ENCODE measurements at places on chromosomes 1 and 21.

GRCh38 chr21:37281579-37281978 is 14.4 kb upstream of the VPS26C start:
- DNase-seq: no peak

DNA sequence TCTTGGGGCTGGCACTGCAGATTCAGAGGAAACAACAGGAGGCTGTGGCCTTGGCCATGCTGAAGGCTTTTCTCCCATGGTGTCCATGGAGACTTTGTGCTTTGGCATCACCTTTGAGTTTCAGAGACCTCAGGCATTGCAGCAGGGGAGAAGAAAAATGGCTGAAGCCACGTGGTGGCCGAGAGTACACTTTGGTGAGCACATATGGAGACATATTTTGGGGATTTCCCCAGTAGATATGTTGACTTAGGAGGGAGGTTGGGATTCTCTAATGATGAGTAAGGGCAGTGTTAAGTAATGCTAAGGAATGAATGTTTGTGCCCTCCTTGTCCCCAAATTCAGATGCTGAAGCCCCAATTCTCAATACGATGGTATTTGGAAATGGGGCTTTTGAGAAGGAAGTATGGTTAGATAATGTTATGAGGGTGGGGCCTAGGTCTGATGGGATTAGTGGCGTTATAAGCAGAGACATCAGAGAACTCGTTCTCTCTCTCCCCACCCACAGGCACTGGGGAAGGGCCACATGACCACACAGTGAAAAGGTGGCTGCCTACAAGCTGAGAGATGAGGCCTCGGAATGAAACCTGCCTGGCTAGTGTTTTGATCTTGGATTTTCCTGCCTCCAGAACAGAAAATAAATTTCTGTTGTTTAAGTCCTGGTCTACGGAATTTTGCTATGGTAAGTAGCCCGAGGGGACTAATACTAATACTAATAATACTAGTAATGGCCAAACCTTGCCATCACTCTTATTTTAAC is 98.6 kb downstream of the TBX19 start:
- no peak for DNase-seq

- DNase-seq: no peak
These were observed 7.6 kb downstream of the CLSTN1 start for GRCh38 chr1:9816199-9816598.

- DNase-seq: no peak
These were observed 647 bp downstream of the DESI2 start for GRCh38 chr1:244653439-244654107.

DNA sequence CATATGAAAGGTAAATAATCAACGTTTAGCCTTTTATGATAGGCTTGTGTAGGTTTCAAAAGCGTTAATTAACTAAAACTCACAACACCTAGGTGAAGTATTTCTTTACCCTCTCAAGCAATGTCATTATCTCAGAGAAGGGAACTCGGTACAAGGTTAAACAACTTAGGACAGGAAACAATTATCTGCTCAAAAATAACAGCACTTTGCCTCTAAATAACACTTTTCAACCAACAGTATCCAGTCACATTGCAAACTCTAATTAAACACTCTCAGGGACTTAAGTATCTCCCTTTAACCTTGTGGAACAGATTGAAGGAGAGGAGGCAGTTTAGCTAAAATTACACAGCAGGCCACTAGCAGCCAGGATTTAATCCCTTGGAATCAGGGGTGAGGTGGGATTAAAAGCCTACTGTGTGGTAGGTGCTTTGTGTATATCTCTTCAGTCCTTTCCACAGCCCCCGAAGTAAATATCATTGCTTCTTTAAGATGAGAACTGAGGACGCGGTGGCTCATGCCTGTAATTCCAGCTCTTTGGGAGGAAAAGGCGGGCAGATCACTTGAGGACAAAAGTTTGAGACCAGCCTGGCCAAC is 5.2 kb upstream of the AKNAD1 start:
- DNase-seq: no peak

DNA sequence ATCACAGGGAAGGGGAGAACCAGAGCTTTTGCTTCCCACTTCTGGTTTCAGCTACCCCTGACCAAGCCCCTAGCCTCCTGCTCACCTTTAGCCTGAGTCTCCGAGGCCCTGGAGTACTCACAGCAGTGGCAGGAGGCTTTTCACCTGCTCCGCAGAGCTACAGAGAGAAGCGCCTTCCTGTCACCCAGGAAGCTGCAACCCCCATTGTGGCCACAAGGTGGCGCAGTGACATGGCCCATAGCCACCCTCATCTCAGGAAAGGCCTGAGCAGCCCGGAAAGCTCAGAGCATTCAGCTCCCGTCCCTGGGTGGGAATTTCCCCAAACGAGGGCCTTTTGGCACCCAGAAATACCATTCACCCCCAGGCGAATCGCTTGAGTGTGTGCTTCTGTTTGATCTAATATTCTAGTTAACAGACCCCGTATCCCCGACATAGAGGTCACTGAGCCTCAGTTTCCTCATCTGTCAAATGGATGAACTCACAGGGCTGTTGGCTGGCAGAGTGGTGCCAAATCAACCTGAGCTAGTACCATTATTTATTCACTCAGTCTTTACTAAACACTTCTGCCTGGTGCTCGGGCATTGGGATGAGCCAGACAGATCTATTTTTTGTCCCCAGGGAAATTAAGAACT is 25.3 kb downstream of the A3GALT2 start:
- peak; percentile 84 for DNase-seq

GRCh38 chr1:205677167-205677566 is 3.1 kb downstream of the SLC45A3 start:
- no peak for DNase-seq

GRCh38 chr1:208848854-208849253 is 604.7 kb upstream of the PLXNA2 start:
- DNase-seq: no peak

DNA sequence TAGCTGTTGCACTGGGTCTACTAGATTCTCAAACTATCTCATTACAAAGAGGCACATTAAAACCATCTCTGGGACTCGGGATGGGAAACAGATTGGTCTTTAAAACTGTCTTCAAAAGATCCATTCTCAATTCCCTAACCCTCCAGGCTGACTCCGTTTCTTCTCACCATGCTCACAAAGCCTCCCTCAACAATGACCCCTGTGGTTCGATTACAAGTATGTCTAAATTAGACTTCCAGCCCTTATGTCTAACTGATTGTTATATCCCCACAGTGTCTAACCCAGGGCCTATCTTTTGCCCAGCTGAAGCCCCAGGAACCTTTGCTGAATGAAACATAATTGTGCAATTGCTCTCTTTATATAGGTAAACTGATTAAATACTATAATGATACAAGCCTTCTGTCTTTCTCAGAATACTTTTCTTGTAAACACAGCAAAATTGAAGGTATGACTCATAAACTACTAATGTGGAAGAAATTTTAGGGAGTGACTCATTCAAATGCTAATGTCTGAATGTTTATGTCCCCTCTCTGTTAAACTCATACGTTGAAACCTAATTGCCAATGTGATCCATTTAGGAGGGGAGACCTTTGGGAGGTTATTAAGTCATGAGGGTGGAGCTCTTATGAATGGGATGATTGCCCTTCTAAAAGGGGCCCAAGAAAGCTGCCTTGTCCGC is 65.6 kb upstream of the DAB1 start:
- DNase-seq: no peak

GRCh38 chr1:15501208-15502032 is 22.6 kb downstream of the CASP9 start:
- DNase-seq: peak; percentile 28

- no peak for DNase-seq
These were observed 5.7 kb downstream of the F3 start for GRCh38 chr1:94535879-94536278.

DNA sequence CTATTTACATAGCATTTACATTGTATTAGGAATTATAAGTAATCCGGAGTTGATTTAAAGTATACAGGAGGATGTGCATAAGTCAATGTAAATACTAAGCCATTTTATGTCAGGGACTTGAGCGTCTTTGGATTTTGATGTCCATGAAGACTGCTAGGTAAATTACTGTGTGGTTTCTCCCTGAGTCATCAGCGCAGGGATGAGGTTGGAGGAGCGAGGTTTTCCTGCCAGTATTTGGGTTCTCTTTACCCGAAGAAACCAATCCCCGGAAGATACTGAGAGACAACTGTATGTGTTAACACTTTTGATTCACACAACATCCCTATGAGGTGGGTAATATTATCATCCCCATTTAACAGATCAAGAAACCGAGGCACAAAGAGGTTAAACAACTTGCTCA is 29.3 kb downstream of the BATF3 start:
- DNase-seq: no peak

GRCh38 chr1:26387447-26387846 is 14.9 kb upstream of the ZNF683 start:
- no peak for DNase-seq

GRCh38 chr1:84479998-84480397 is 932 bp downstream of the RPF1 start:
- no peak for DNase-seq

GRCh38 chr1:185819798-185820197 is 85.6 kb downstream of the HMCN1 start:
- DNase-seq: no peak

DNA sequence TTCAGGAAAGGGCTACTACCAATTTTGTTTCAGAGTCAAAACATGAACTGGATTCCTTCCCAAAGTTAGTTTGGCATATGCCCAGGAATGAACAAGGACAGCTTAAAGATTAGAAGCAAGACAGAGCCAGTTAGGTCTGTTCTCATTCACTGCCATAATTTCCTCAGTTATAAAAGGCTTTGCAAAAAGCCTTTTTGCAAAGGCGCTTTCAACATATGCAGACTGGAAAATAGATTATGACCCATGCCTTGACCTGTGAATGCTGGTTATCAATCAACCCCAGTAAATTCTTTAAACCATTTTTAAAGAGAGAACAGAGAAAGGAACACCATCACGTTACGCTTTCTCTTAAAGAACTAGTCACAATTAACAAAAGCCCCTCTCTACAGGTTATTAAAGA is 1.7 kb upstream of the FRRS1 start:
- no peak for DNase-seq

GRCh38 chr1:10708757-10709156 is 87.7 kb downstream of the CASZ1 start:
- no peak for DNase-seq

DNA sequence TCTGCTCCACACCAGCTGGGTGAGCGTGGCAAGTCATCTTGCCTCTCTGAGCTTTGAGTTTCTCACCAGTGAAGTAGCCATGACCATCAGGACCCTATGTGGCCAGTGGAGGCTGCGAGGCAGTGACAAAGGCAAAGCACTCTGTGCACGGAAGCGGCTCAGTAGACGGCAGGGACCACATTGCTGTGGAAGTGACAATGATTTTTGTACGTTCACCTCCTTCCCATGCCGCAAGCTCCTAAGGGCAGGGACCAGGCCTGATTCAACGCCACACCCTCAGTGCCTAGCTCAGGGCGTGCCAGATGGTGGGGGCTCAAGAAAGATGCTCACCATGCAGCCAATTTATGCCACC is 210.5 kb downstream of the MATN1 start:
- no peak for DNase-seq

GRCh38 chr1:6743189-6744101 is 41.8 kb upstream of the CAMTA1 start:
- no peak for DNase-seq

DNA sequence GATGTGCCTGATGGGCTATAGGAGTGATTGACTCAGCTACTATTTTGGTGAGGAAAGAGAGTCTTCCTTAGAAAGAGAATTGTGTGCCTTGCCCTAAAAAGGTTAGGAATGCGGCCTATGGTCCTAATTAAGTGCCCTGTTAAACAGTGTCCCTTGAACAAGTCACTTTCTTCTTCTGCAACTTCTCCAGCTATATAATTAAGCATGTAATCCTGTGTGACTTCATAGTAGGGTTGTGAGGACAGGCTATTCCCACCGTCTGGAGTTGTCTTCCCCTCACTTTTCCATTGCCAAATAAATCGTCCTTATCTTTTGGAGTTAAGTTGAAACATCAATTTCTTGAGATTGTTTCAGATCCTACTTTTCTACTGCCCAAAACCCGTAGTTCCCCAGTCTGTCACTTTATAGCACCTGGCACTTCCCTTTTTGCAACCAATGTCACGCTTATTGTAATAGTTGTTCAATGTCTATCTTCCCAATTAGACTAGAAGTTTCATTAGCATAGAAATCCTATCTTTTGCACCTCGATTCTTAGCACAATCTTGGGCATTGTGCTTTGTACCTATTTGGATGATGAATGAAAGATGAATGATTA is 27.6 kb upstream of the SLC16A1 start:
- no peak for DNase-seq

DNA sequence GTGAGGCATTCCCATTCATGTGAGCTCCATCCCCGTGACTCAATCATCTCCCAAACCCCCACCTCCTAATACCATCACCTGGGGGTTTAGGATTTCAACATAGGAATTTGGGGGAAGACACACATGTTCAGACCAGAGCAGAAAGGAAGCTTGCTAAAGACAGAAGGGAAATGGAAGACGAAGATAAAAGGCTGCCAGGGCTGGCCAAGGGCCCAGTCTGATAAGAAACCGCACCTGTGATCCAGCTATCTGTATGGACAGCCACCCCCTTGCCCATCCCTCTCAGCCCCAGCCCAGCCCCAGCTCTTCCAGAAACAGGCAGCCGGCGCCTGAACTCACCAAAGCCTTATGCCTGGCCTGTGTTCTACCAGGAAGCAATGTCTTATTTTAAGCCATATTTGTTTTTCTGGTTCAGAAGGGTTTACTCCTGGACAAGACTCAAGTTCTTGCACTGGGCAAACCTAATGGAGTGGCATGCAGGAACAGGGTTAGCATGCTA is 198.4 kb upstream of the VAMP3 start:
- no peak for DNase-seq

DNA sequence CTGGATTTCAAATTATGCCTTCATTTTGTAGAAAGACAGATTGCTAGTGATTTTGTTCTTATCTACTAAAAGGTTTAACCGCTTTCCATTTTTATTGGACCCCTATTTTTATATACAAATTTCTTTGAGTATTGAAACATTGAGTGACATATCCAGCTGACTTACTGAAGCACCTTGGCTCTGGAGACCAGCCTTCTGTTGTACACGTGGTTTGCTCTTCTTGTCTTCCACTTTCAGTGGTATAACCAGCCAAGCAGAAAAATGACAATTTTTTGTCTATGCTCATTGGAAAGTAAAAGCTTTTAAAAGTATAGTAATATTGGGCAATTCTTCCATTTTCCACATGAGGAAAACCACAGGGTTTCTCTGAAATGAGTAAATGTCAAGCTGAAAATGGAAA is 4.4 kb downstream of the F13B start:
- no peak for DNase-seq

GRCh38 chr1:179351281-179351680 is 14.5 kb upstream of the AXDND1 start:
- no peak for DNase-seq
